ENCODE measurements at places on chromosomes 16 and 17.

DNA sequence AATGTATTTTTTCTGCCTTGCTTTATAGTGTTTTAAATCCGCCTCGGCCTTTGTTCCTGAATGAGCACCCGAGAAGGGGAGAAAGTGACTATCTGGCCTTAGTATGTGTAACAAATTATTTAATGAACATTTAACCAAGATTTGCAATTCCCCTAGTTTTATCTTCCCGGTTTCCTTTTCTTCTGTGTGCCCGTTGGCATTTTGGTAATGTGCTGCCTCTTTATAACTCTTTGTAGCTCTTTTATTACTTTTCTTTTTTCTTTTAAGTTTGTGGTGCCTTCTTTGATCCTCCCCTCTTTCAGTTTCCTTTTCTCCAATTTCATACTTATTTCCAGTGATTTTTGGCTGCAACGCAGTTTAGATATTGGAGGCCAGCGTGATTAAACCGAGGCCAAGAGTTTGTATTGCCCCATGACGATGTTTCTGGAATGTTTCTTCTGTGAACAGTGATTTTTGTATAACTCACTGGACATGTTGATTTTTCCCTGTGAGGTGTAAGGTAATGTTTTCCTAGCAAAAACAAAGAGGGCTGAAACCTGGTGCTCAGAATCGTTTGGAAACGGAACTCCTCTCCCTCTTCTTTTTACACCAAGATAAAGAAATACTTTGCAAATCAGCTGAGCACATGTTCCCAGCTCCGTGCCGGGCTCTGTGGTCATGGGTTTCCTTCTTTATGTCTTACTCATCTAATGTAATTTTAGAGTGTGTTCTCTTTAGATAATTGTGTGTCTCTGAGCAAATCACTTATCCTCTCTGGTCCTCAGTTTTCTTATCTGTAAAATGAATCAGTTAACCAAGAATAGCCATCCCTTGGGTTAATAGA is 344.3 kb downstream of the WWOX start:
- DNase-seq = no peak

GRCh38 chr17:29376667-29377270 is 13.4 kb upstream of the TAOK1 start:
- DNase-seq = no peak

DNA sequence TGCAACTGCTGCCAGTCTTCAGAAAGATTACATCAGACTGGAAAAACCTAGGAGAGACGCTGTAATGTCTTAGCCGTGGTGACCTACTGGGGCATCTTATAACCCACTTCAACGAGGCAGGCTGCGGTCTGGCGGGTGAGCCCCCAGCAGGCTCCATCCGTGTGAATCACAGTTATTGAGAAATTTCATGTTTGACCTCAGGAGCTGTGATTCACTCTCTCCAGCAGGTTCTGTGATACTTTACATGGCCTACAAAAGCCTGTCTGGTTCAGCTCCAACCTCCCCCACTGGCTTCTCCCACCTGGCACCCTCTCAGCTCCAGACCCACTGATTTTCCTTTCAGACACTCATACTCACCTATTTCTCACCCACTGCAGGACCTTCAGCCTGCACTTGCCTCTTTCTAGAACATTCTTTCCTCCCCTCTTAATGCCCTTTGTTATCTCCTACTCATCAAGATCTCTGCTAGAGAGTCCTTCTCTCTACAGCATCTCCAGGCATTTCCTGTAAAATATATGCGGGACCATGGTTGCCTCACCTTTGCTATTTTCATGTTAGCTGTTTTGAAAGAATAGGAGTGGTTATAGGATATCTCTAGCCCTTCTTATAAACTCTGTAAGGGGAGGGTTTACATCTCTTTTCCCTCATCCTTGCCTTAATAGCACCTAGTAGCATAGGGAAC is 227.9 kb downstream of the MAF start:
- DNase-seq = no peak

- no peak for DNase-seq
These were observed 21.2 kb downstream of the ERAL1 start for GRCh38 chr17:28875848-28876550.

GRCh38 chr17:68596411-68596945 is 4.7 kb downstream of the FAM20A start:
- DNase-seq = no peak
